ENCODE measurements at places on chromosomes 3 and 15.
A peak's percentile ranks its signal among the peaks of the same experiment; 100 is the strongest.

- no peak for DNase-seq
These were observed 200.4 kb downstream of the NR1D2 start for GRCh38 chr3:24145481-24145880.

- no peak for DNase-seq
These were observed 146.5 kb downstream of the FNDC3B start for GRCh38 chr3:172185907-172186306.

- DNase-seq = no peak
These were observed 103.5 kb downstream of the ASB7 start for GRCh38 chr15:100705841-100706240.

DNA sequence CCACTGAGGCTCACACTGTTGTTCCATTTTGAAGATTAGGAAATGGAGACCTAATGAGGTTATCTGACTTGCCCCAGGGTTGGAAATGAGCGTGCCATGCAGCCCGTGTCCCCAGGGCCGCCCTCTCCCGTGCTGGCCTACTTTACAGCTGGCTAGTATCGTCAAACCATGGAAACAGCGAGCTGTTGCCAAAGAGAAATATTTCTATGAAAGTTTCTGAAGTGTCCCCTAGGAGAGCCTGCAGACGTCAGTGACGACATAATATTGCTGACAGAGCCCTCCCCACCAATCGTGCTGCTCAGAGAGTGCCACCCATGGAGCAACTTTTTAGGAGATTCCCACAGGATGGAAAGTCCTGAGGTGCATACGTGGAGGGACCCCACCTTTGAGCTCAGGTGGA is 11.2 kb upstream of the FAM174B start:
- DNase-seq = no peak

DNA sequence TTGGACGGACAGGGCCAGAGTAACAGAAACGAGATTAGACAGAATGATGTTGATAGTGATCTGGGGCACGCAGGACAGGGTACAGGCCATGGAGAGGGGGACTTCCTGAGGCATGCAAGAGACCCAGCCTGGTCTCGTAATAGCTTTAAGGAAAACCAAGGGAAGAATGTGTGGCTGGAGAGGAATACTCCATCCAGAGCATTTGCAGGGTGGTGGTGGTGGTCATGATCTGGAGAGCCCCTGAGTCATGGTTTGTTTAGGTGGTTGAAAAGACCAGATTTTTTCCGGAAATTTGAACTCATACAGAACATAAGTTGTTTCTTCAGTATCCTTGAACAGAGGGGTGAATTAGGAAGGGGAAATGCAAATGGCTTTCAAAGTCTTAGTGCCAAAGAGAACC is 138.5 kb downstream of the DUT start:
- no peak for DNase-seq

- no peak for DNase-seq
These were observed 38.3 kb downstream of the SLC6A6 start for GRCh38 chr3:14440531-14441239.

GRCh38 chr3:16203031-16203430 is 28.6 kb downstream of the GALNT15 start:
- no peak for DNase-seq

- DNase-seq = no peak
These were observed 63.4 kb upstream of the LEKR1 start for GRCh38 chr3:156762631-156763185.

DNA sequence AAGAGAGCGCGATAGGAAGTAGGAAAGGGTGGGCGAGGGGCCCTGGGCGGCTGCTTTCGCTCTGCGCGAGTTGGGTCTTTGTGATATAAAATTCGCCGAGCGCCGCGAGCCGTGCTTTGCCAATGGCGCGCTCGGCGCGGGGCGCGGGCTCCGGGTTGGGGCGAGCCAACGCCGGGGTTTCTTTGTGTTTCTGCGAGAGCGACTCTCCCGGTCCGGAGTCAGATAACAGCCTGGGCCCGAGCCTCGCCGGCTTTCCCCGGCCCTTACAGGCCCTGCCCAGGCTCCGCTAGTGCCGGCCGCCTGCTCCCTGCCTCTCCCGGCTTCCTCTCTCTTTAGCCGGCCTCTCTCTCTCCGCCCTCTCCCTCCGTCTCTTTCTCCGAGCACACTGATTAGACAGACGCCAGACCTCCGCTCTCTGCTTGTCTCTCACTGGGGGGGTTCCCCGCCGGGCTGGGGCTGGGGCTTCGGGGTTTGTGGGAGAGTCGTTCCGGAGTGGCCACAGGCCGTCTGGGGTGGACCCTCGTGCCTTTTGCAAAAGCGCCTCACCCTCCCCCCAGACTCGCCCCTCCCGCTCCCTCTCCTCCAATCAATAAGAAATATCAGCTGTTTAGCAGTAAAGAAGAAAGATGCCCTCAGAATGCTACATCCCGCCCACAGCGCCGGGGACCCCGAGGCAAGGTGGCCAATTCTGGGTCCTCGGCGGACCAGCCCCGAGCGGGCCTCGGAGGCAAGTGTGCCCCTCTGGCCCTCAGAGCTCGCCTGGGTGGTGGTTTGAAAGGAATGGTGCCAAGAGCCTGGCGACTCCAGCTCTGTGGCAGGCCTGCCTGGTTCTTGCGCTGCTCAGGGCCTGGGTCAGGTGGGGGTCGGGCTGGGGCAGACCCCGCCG is 2.9 kb downstream of the NR2F2 start:
- peak; percentile 18 for DNase-seq

DNA sequence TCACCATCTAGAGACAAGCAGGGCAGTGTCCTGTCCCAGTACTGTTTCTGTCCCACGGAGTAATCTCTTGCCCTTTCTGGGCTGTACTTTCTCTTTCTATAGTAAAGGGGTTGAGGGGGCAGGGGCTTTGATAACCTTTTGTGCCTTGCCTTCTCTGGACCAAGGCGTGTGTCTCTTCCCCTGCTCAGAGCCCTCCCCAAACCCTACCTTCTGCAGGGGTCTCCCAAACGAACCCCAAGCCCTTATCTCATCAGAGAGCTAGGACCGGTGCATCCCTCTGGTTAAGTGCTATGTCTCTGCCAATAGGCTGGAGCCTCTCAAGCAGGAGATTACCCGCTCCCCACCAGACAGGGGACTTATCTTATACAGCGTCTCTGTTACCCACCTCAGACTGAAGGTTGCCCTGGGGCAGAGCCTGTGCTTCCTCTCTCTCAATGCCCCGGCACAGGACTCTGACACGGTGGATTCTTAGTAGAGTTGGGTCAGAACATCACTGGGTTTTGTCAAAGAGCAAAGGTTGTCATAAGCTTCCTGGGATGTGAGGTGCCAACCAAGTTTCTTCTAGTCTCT is 2.9 kb downstream of the PLEKHO2 start:
- DNase-seq = peak; percentile 55

- DNase-seq = no peak
These were observed 162.7 kb downstream of the FGF12 start for GRCh38 chr3:192564611-192565010.

DNA sequence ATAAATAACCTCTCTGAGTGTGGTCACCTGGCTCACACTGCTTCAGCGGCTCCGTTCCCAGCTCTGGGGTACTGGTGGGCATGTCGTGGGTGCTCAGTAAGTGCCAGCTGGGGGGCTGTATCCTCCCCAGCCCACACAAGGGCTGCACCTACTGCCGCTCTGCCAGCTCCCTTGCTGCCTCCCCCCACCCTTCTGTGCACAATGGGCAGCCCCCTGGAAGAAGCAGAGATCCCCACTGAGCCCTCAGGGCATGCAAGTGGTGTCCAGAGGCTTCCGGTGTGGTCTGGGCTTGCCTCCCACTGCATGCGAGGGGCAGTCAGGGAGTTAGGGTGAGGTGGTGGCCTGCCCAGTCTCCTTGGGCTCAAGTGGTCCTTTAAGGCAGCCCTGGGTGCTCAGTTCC is 58.3 kb upstream of the TRPM1 start:
- DNase-seq = no peak

DNA sequence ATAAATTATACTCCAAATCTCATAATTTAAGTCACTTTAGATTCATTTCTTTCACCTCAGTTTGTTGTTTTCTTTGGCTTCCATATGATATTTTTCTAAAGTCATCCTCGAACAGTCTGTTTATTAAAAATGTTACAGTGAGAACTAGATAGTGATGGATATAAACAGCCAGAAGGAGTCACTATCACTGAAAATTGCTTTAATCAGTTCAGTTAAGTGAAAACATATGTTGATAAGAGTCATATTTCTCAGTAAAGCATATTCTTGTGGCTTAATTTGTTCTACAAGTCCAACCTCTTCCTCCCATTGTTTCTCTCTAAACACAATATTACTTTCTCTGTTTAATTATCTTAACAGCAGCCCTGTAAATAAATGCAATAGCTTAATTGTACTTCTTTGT is 427.5 kb upstream of the ALCAM start:
- no peak for DNase-seq

GRCh38 chr3:170947018-170947769 is 38.8 kb upstream of the EIF5A2 start:
- DNase-seq = no peak

- no peak for DNase-seq
These were observed 6.8 kb upstream of the LDHAL6B start for GRCh38 chr15:59199626-59200465.

GRCh38 chr3:50015918-50016317 is 72.8 kb upstream of the RBM5 start:
- no peak for DNase-seq

DNA sequence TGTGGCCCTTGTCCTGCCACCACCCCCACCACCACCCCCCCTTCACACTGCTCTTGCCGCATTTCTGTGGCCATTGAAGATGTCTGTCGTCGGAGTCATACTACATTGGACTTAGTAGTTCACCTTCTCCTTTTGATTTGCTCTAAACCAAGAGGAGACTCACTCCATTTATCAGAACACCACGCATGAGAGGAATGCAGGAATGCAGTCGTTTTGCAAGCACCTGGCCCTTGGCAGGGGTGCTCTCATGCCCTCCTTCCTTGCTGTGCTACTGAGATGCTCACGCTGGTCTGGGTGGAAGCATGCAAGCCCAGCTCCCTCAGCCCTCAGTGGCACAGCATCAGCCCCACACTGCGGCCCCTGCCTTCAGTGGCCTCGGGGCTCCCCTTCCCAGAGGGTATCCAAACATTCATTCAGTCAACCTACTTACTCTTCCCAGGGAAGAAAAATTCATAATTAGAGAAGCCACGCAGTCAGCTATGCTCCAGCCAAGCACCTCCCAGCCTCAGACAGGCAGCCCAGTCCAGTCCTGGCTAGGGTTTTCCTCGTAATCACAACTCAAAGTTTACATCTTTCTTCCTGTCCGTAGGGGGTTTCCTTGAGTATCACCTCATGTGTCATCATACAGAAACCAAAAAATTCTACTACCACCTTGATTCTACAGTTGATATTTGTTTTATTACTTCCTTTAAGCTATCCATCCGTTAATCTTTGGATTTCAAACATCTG is 520.0 kb downstream of the GABRG3 start:
- DNase-seq = no peak

DNA sequence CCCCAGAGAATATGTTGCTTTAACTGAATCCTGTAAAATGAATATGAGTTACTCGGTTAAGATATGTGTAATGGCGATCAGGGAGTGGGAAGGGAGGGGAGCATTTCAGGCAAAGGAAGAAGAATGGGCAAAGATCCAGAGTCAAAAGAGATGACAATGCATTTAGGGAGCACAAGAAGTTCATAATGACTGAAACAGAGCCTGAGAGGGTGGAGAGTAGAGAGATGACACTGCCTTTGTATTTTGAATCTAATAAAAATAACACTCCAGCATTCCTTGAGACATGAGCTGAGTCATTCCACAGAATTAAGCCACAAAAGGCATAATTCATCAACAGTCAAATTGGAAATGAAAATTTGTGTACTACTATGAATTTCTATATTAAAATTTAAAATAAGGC is 105.3 kb upstream of the PEX5L start:
- no peak for DNase-seq

DNA sequence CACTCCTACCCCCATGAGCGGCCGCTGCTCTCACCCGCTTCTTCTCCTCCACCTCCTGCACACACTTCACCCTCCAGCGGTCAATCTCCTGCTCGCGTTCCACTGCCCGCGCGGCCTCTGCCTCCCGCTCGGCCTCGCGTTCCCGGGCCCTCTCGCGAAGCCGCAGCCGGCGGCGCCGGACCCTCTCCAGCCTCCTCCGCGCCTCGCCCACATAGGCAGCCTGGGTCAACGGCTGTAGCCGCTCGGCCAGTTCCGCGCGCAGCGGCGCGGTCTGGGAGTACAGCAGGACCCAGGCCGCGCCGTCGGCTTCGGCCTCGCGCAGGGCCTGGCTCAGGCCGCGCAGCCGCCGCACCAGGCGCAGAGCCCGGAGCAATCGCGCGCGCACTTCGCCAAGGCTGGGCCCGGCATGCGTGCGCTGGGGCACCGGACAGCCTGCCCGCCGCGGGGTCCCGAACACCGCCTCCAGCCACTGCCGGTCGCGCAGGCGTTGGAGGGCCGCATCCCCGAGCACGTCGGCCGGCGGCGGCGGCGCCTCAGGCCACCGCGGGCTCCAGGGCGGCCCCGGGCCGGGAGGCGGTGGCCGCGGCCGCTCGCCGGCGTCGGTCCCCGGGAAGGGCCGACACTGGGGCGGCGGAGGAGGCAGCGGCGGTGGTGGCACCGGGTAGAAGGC is 595 bp downstream of the PDCD7 start:
- DNase-seq = peak; percentile 69

GRCh38 chr3:123318374-123318773 is 116.6 kb downstream of the SEC22A start:
- no peak for DNase-seq

- DNase-seq = no peak
These were observed 76.1 kb upstream of the TPM1 start for GRCh38 chr15:62966294-62967078.

GRCh38 chr3:17799312-17799711 is 56.9 kb upstream of the TBC1D5 start:
- DNase-seq = no peak

DNA sequence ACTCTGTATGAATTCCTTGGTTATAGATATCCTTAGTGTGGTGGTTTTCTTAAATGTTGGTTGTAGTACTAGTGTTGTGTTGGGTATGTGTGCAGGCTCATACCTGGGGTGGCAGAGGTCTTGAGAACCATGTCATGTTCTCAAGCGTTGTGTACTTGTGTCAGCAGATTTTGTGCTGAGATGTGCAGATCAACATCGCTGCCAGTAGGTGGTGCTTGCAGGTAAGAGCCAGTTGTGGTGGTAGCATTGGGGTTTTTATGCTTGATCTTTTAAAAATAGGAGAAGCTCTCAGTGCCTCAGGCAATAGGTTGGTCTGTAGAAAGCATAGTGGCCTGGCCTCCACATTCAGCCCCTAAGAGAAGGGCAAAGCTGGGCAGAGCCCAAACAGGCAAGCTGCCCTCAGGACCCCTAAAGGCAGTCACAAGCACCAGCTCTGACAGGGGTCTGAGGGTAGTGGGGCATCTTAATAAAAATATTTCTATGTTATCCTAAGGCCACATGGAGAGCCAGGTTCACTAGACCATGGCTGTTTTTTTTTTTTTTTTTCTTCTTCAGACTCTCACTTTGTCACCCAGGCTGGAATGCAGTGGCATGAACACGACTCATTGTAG is 164.0 kb downstream of the IL20RB start:
- peak; percentile 83 for DNase-seq
